CD4-positive, alpha-beta T cell treated with Interleukin-6 for 4 hours (primary cell): ENCODE measurements at places on chromosomes 2 and 18.

- no peak for DNase-seq
Observed at GRCh38 chr2:74183878-74184277, 5.2 kb upstream of the MOB1A start.

DNA sequence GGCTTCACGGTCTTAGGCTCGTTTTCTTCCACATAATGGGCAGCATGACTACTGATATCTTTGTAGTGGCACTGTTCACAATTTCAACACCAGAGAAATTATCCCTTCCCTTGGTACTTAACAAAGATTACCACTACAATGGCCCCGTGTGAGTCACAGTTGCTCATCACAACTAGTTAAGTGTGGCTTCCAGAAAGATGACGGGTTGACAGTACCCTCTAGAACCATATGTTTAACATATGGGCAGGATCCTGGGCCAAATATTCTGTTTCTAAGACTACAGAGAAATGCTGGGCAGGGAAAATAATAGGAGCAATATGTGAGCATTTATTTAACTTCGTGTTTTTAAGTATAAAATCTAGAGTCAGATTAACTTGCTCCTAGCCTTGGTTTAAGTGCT lies 780.1 kb upstream of the LINC00305 start:
- no peak for DNase-seq

- DNase-seq: no peak
Observed at GRCh38 chr18:7205346-7205745, 25.5 kb upstream of the LRRC30 start.

- no peak for DNase-seq
Observed at GRCh38 chr2:45255563-45255962, 246.3 kb upstream of the SIX2 start.

- DNase-seq: no peak
Observed at GRCh38 chr2:191521608-191522208, 156.2 kb upstream of the NABP1 start.

- DNase-seq: no peak
Observed at GRCh38 chr2:188798159-188798558, 176.0 kb upstream of the COL3A1 start.

GRCh38 chr2:190627448-190628412 lies 21.2 kb upstream of the NAB1 start:
- peak; percentile 42 for DNase-seq

DNA sequence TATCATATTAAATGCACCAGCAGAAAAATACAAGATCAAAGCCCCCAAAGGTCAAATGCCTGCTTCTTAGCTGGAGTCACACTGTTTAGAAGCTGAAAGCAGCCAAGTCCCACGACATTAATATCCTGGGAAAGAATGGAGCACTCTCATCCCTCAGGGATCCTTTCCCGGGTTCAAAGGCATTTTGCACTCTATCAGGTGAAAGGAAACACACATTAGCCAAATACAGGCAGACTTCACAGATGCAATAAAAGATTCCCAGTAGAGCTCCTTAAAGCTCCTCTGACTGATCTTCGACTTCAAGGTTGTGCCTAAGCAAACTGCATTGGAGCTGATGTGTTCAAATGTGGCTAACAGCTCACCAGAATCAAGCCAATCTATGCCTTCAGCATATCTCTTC lies 158.4 kb downstream of the RNF152 start:
- DNase-seq: no peak

- no peak for DNase-seq
Observed at GRCh38 chr18:50816419-50817166, 3.2 kb downstream of the MRO start.

- no peak for DNase-seq
Observed at GRCh38 chr2:8324901-8325300, 357.0 kb upstream of the ID2 start.

DNA sequence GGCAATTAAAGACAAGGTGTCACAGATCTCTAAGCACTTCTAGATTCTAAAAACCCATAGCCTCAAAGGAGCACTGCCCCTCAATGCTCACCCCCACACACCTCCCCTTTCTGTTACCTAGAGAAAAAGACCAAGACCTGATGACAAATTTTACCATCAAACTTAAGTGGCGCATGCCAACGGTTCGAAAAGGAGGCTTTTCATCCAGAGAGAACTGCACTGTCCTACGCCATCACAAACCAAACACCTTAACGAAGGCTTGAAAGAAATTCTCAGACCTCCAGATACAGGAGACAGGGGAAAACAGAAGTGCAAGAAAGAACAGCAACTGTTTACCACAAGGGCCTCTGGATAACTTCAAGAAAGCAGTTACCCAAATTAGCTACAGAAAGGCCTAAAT lies 2.0 kb upstream of the ZC3H6 start:
- DNase-seq: no peak

- DNase-seq: no peak
Observed at GRCh38 chr2:42495234-42495581, 1.4 kb upstream of the KCNG3 start.

- DNase-seq: no peak
Observed at GRCh38 chr2:26591619-26592505, 49.3 kb downstream of the CIB4 start.

DNA sequence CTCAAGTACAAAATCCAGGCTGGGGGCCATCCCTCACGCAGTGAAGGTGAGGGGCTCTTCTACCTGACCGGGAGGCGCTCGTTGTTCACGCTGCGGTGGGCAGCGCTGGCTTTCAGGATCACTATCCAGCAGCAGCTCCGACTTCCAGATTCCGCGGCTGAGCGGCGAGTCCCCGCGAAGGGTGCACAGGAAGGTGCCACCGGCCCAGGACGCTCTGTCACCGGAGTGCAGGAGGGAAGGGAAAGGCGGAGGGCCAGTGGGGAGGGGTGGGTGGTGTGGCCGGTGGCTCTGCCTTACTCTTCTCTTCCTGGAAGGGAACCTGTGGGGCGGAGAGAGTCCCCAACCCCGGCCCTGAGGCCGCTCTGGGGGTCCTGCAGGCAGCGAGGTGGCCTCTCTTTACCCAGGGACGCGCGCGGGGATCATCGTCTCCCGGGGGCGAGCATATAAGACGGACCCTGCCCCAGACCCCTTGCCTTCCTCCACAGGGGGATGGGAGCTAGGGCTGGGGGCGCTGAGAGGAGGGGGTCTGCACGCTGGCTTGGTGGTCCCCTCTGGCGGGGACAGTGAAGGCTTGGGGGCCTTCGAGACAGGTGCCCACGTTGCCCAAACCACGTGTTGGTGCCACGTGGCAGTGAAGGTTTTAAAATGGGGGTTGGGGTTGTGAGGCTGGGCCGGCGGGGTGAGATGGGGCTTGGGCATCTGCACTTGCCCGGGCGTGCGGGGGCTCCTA lies 26.9 kb upstream of the HS6ST1 start:
- no peak for DNase-seq

DNA sequence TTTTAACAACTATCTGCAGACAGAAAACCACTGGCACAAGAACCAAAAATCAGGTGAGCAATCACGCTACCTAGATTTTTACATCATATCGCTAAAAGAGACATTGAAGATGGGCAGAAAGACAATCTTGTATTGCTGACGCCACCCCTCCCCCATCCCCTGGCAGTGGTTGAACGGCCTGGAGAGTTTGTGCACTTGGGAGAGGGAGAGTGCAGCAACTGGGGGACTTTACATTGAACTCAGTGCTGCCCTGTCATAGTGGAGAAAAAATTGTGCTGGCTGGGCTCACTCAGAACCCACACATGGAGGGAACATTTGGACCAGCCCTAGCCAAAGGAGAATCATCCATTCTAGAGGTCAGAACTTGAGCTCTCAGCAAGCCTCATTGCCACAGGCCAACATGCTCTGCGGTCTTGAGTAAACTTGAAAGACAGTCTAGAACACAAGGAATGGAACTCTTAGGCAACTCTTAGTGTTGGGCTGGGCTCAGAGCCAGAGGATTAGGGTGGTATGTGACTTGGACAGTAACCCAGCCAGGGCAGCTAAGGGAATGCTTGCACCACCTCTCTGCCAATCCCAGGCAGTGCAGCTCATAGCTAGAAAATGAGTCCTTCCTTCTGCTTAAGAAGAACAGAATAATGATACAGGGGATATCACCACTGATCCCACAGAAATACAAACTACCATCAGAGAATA lies 220.0 kb upstream of the CYP26B1 start:
- no peak for DNase-seq

- DNase-seq: no peak
Observed at GRCh38 chr2:41878056-41878455, 169.8 kb upstream of the PKDCC start.

DNA sequence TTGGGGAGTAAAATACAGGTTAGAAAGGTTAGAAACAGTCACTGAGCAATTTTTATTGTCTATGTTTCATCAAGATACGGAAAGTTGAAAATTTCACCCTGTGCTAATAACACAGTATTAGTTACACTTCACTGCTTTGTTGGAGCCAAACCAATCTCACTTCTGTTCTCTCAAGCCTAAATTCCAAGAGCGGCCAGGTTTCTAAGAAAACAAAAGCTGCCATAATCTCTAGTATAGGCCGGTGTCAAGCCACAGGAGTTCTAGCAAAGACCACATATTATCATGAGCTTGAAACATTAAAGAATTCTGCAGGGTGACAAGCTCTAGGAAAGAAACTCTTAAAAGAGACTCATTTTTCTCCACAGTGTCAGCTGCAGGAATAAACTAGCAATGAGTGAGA lies 128.7 kb downstream of the TXNL1 start:
- DNase-seq: no peak

GRCh38 chr2:177314194-177314593 lies 49.7 kb upstream of the NFE2L2 start:
- no peak for DNase-seq

DNA sequence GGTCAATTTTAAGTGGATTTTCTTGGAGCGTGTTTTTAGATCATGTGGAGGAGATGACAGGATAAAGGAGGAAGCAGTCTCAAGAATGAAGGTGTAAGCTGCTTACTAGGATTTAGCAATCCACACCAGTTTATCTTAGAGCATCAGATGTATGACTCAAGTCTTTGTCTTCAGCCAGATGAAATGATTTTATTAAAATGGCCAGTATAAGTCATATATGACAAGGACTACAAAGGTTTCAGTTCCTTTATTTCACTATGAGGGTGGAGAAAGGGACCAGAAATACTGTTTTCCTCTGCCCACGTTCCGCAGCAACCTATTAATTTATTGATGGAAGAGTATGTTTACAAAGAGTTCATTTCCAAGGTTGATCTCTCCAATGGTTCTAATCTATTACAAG lies 970.5 kb upstream of the SLC39A10 start:
- no peak for DNase-seq

GRCh38 chr18:76205906-76206305 lies 289.1 kb downstream of the ZNF516 start:
- no peak for DNase-seq

- peak; percentile 64 for DNase-seq
Observed at GRCh38 chr2:9800975-9801726, 42.1 kb upstream of the TAF1B start.

DNA sequence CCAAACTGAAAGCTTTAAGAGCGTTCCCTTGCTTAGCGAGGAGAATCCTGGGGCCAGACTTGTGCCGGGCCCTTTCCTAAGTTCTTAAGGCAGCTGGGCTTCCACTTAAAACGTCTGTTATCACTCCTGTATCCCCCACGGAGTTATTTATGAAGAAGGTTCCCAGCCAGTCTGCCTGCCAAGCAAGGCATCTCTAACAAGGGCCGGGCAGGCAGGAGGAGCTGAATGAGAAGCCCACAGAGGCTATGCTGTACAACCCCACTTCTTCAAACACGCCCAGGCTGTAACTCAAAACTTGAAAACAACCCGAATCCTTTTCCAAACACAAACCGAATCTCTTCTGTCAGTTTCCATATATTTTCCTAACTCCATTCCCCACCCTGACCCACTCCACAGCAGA lies 39.0 kb upstream of the ZFP36L2 start:
- no peak for DNase-seq

DNA sequence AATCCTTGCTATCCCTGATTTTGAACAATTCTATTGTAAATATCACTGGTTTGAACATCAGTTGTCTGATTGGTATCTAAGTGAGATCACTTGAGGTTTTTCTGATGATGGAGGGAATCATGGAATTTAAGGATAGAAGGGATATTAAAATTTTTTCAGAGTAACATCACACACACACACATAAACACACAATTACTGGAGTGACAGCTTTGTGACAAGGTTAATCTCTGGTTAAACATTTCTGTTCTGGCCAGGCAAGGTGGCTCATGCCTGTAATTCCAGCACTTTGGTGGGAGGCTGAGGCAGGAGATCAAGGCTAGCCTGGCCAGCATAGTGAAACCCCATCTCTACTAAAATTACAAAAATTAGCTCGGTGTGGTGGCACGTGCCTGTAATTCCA lies 85.3 kb downstream of the SOCS6 start:
- DNase-seq: no peak

DNA sequence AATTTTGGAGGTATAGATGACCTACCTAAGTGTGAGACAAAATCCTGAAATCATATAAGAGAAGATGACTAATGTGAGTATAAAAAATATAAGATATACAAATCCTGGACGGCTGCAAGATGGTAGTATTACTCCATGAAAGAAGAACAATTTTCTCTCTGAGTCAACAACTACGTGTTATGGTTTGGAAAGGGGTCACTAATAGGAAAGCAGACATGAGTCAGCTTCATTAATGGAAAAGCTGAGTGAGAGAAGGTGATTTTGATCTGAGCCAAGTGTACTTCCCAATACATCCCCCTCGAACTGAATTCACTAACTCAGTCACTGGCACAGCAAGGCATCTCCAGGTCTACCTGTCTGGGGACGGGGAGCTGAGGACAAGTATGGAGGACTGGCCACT lies 20.1 kb upstream of the SELENOI start:
- no peak for DNase-seq

- DNase-seq: no peak
Observed at GRCh38 chr2:190767821-190768220, 112.8 kb upstream of the GLS start.

DNA sequence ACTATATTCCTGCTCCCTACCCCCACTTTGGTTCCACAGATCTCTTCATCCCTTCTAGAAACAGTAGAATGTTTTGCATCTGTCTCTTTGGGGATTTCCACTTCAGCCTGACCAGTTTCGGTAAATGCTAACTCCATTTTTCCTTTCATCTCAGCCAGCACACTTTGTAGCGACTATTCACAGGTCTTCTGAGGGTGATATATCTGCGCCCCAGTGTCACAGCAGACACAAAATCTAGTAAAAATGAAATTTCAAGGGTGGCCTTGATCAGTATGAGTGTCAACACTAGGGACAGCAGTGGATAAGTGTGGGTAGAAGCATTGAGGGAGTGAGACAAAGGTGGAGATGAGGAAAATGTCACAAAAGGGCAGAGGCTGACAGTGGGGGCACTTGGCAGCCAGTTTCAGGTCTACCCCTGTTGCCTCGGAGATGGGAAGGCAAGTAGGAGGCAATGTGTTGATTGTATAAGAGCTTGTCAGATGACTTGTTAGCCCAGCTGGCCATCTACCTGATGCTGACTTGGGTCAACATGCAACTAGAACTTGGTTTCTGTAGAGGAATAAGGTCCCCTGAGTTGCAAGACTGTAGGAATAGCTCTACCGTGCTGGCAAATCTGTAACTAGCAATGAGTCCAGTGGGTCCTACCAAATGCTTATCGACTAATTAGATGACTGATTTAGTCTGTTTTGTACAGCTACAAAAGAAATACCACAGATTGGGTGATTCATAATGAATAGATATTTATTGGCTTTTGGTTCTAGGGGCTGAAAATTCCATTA lies 60.7 kb downstream of the CXCR4 start:
- DNase-seq: peak; percentile 42

GRCh38 chr2:177147093-177147694 lies 65.4 kb upstream of the HNRNPA3 start:
- DNase-seq: peak; percentile 16

- DNase-seq: no peak
Observed at GRCh38 chr2:134083548-134083947, 170.3 kb upstream of the MGAT5 start.

- no peak for DNase-seq
Observed at GRCh38 chr2:226903179-226903578, 67.3 kb downstream of the RHBDD1 start.

GRCh38 chr18:45557287-45557686 lies 58.0 kb upstream of the SLC14A2 start:
- DNase-seq: no peak
